8988T (cell line): ENCODE measurements at places on chromosomes 2 and 18.

- no peak for DNase-seq
These were observed 191.6 kb upstream of the SLC14A2 start for GRCh38 chr18:45423659-45424058.

DNA sequence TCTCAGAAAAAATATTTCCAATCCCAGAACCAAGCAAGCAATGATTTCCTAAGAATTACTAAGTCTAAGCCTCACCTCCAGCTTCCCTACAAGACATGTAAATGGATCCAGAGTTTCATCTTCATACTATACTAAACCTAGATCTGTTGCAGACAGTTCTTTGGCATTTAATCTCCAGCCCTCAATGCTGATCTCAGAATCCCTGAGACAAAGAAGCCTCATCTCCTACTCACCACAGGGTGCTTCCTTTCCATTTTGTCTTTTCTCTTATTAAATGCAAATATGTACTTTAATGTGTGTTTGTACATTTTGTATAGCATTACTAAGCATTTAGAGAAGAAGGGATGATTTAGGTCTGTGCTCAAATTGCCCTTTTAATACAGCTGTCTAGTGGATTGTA lies 954.9 kb downstream of the TDRD15 start:
- no peak for DNase-seq

- DNase-seq, result no peak
These were observed 109.2 kb downstream of the TMEM18 start for GRCh38 chr2:567865-568638.

DNA sequence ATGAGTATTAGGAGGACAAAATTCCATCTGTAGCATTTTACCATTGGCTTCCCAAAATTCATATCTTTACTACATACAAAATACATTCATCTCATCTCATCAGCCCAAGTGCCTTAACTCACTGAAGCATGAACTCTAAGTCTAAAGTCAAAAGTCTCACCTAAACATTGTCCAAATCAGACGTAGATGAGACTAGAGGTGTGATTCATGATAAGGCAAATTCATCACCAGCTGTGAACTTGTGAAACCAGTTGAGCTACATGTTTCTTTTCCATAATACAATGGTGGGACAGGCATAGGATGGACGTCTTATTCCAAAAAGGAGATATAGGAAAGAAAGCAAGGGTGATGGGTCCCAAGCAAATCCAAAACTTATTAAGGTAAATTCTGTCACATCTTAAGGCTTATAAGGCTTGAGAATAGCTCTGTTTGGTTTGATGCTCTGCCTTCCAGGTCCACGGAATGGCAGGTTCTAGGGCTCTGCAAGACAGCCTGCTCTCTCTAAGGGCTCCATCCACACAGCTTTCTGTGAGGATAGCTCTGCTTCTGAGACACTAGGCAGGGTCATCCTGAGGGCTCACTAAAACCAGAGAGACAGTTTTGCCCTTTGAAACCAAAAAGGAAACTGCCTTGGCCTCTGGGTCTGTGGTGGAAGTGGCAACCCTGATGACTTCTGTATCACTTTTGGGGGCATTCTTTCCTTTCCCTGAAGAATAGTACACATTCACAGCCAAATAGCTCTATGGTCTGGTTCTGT lies 9.6 kb downstream of the IFIH1 start:
- no peak for DNase-seq

GRCh38 chr2:72496479-72496878 lies 329.4 kb downstream of the EXOC6B start:
- no peak for DNase-seq

- no peak for DNase-seq
These were observed 742.0 kb upstream of the LRRTM4 start for GRCh38 chr2:78264130-78264529.

GRCh38 chr2:145169285-145169684 lies 649.4 kb upstream of the ZEB2 start:
- DNase-seq, result no peak

DNA sequence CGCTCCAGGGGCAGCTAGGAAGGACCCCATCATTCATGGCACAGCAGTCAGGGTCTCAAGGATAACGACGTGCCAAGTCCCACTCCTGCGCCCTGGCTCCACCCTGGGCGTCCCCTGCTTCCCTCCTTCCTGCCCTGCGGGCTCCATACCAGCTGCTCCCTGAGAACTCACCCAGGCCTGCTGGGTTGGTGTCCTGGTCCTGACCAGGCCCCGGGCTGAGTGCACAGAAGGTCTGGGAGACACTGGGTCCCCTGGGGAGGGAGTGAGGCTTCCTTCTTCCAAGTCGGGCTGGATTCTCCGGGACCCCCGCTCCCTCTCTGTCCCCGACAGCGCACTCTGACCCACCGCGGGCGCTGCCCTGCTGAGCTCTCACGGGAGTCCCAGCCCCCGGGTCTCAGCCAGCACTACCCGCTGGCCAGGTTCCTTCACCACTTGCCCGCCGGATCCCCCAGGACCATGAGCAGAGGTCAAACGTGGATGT lies 160.2 kb downstream of the PXDN start:
- DNase-seq, result no peak

- no peak for DNase-seq
These were observed 33.1 kb upstream of the HDAC4 start for GRCh38 chr2:239433777-239434403.

GRCh38 chr2:98388601-98389250 lies 42.5 kb downstream of the CNGA3 start:
- no peak for DNase-seq

DNA sequence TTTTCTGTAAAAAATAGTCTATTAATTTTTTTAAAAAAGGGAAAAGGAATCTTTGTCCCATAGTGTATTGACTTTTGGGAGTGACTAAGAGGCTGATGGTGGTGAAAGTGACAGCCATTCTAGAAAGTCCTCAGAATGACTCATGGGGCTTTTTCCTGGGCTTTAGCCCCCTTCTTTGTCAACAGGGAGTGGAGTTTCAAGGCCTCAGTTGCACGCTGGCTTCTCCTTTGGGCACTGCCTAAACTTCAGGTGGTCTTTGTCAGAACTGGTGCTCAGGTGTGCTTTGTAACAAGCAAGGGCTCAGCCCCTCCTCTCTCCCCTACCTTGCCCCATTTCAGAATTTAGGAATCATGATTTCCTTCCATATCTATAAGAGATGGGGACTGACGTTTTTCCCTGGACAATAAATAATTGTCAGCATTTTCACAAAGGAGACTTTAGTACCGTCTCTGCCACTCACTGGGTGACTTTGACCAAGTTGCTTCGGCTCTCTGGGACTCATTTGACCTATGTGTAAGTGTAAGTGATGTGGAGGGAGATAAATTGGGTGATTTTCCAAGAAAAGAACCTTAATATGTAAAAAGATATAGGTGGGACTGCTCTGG lies 61.2 kb upstream of the IGFBP2 start:
- no peak for DNase-seq

- peak; percentile 20 for DNase-seq
These were observed 207.0 kb upstream of the FANCL start for GRCh38 chr2:58448065-58448507.

DNA sequence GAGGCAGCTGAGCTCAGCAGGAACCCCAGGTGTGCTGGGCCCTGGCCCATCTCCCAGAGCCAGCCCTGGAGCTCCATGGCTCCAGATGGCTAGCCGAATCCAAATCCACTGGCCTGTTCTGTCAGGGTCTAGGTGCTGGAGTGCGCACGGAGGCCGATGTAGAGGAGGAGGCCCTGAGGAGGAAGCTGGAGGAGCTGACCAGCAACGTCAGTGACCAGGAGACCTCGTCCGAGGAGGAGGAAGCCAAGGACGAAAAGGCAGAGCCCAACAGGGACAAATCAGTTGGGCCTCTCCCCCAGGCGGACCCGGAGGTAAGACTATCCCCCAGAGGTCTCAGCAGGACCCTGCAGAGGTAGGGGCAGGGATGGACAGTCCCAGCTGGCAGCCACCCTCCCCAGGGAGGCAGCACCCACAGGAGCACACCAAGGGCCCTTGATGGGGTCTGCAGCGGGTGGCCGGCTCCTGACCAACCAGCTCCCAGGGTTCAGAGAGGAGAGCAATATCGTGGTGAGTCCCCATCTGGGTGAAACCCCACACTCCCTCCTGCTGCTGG lies 26.1 kb upstream of the PRLH start:
- DNase-seq, result no peak

DNA sequence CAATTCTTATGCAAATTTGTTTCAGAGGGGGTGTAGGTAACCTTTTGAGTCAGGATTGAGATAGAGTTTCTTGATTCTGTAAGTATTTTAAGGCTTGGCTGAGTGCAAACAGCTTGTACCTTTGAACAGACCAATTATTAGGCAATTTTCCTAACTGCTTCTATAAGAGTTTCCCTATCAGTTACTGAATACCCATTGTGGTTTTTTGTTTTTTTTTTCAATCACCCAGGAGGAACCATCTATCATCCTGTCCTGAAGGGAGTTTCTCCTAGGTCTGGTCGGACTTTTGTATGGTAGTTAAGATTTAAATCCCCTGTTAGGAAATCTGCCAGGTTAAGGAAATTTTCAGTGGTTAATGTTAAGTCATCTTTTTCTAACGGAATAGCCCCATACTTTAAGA lies 319.4 kb upstream of the SLC39A10 start:
- DNase-seq, result no peak

DNA sequence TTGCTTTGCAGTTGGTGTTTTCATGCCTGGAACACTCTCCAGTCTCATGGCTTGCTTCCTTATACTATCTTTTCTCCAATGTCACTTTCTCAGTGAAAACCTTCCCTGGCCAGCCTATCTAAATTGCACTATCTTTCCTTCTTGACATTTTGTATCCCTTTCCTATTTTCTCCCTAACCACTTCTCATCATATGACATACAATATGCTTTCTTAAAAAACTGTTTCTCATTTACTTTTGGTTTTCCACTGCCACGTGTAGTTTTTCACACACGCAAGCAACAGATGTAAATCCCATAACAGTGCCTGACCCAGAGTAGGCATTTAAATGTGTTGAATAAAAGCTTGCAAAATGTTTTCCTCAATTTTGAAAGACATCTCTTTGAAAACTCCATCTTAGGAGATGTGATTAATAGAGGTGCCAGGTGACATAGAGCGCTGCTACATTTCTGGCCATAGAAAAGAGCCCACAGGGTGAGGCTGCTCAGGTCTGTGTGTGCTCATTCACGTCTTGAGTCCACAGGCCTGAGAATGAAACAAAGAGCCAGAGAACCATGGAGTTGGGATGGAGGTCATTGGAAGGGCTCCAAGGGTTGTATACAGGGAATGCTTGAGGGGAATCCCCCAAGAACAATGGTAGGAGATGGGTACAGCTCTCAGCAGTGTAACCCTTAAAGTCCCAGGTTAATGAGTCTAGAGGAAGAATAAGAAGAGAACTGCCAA lies 12.7 kb downstream of the ZNF24 start:
- no peak for DNase-seq

DNA sequence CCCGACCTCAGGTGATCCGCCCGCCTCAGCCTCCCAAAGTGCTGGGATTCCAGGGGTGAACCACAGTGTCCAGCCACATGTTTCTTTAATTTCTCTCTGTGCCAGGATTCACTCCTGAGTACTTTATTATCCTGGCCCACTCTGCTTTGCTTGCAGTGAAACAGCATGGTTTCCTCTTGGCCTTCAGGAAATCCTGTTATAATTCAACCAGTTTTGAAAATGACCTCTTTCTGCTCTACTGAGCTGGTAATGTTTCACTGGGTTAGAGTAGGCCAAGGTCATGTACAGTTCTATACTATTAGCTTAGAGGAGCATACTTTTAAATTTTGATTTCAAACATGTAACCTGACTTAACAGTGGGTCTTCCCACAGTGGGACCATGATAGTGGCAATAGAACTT lies 90.6 kb upstream of the PELI1 start:
- DNase-seq, result no peak

DNA sequence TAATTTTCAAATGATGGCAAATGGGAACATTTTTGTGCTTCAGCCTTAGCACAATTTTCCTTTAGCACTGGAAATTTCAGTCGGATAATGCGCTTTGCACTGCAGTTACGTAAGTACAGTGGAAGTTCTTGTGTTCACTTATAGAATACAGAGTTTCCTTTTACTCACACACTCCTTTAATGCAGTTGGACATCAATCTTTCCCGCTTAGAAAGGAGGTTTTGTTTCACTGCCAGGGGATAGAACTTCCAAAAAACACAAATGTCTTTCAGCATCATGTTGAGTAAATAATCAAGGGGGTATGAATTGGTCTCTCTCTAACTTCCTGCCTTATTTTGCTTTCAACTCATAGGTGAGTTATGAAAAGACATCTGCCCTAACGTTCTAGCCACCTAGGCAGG lies 63.2 kb downstream of the TGFA start:
- no peak for DNase-seq

DNA sequence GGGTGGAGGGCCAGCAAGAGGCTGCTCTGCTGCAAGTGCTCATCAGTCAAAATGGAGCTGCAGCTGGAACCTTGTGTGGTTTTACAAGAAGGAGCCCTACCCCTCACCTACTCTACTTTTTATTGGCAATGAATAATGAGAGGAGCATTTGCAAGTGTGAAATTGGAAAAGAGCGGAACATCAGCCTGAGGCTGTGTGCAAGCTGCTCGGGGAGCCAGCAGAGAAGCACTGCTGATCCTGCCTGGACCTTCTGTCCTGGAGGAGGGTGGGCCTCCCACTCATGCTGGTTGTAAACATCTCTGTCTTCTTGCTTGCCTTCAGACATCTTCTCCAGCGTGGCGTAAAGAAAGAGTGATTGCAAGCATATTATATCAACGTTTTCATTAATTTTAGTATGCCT lies 256.2 kb downstream of the DLGAP1 start:
- DNase-seq, result no peak
